ENCODE measurements at places on chromosomes 16 and 17.

- no peak for DNase-seq
Measured at GRCh38 chr16:54242199-54242598, 44.4 kb downstream of the IRX3 start.

- DNase-seq = no peak
Measured at GRCh38 chr17:64041912-64042311, 21.5 kb upstream of the ICAM2 start.

DNA sequence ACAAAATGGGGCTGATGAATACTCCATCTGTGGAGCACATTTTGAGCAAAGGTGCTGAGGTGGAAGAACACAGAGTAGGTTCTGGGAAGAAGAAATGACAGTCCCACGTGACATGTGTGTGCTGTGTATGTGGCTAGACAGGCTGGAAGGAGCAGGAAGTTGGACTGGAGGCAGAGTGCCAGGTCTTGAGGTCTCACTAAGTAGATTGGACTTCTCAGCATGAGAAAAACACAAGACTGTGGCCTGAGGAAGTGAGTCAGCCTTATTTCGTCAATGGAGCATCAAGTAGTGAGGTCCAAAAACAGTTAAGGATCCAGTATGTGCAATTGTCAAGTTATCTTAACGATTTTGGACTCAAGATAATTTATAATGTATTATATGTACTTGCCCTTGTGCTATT lies 736.5 kb downstream of the KCNJ2 start:
- no peak for DNase-seq

DNA sequence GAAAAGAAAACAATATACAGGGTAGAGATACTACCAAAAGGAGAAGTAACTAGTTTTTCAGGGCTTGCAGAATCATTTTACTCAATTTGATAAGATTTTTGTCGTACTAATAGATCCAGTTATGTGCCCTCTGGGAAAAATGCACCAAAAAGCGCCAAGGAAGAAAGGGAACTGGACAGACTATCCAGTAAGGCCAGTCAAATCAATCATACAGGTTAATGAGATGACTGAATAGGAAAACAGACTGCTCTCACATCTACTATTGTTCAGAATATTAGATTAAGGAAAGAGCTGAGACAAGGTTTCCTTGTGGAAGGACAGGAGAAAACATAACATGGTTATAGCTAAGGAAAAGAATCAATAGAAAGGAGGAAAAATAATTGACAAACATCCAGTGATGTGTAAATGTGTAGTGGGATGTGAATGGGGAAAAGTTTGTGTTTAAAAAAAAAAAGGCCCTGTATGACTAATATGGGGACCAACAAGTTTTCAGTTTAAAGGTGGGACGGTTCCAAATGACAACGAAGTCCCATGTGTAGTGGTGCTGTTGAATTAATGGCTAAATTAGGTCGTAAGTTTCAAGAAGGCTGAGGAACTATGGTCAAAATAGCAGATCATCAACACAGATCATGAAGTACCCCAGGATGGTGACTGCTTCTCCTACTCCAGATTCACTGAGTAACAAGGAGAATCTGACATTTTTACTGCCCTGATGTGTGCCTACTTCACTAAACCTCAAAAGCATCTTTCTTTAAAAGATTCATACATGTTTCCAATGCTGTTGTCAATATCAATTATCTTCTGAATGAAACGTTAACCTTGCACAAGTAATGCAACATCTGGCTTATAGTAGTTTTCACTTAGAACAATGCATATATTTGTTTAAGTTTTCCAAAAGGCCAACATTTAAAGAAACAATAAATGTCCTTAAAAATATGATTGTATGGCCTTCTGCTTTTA lies 40.7 kb downstream of the BRIP1 start:
- DNase-seq = no peak

DNA sequence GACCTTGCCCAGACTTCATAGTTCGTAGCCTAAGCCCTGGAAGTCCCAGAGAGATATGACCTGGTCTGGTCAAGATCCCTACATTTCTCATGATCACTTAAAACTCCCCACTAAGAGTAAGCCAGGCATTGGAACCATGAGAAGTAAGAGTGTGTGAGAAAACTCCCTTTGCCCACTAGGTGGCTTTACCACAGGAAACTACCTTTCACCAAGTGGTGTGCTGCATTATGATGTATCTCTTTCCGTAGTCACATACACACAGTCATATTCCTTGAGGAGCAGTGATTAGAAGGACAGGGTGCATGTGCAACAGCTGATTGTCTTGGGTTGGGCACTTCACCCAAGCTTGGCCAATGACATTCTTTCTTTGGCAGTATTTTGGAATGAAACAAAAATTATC lies 639.3 kb downstream of the KCNJ2 start:
- no peak for DNase-seq

- no peak for DNase-seq
Measured at GRCh38 chr16:85970738-85971137, 71.8 kb downstream of the IRF8 start.

DNA sequence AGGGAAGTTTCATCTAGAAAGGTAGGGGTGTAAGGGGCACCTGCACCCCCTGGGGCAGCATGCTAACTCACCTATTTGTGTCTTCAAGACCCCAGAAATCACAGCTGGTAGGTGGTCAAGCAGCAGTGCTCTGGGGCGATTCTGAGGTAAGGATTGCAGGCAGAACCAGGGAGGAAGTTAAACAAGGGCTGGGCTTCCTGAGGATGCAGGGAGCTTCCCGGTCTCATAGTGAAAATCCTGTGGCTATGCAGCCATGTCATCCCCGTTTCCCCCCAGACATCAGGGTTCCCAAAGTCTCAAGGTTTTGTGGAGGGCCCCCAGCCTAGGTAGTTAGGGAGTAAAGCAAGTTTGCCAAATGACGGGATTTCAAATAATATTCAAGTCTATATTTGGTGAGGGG lies 78.5 kb downstream of the C16orf78 start:
- DNase-seq = no peak

GRCh38 chr17:67171560-67171959 lies 73.4 kb downstream of the HELZ start:
- no peak for DNase-seq

DNA sequence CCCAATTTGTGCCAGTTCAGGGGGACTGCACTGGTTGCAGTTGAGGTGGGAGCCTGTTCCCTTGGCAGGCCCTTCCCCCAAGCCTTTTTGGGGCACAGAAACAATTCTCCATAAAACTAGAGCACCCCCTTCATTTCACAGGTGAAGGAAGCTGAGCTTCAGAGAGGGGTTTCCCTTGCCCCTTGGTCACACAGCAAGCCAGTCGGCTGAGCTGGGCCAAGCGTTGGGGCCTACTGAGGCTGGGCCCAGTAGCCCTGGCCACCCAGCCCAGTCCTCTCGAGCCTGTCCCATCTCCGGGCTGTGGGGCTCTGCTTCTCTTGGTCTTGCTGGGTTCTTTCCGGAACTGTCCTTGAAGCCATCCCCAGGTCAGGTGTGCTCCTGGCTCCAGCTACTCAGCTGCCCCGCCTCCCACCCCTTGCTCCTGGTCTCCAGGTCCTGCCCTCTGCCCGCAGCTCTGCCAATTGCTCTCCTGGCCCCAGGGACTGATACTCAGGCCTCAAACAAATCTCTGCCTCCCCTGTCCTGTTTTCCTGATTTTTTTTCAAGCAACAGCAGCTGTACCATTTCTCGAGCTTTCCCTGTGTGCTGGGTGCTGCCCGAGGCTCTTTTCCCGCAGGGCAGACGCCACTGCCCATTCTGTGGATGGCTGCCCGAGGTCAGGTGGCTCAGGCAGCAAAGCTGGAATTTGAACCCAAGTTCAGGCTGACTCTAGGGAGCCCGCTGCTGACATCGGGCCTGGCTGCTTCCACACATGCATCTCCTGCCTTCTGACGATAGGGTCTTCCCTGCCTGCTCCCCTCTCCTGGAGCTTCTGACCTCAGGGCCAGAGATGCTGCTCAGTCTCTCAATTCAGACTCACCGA lies 87.4 kb upstream of the NKD1 start:
- no peak for DNase-seq

DNA sequence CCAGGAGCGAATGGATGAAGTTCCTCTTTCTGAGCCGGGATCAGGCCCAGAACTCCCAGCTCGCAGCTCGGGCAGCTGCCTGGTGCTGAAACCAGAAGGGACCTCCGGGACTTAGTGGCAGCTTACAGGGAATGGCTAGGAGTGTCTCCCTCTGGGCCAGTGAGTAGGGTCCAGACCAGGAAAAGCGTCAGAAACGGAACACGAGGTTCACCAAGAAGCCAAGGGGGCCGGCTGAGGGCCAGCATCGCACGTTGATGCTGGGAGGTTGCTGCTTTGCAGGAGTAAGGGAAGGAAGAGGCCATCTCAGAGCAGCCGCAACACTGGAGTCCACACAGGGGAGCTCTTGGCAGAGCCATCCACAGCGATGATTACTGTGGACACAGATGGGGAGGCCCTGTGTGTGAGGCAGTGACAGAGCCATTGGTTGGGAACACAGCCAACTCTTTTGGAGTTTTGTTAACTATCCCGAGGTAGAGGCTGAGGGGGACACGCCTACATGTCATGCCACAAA lies 74.0 kb upstream of the CREBBP start:
- no peak for DNase-seq

DNA sequence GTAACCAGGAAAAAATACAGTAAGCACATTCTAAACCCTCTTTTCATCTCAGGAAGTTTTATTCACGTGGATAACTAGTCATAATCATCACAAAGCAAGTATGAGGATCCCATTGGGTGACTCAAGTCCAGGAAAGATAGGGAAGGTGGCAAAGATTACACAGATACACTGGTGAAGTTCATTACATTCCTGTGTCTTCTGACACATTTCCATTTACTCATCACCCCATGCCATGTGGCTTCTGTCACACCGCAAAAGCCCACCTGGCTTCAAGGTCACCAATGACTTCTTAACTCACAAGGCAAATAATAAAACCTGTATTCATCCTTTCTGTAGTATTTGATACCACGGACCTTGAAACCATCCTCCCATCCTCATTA lies 17.0 kb downstream of the HS3ST3A1 start:
- no peak for DNase-seq

GRCh38 chr16:81198635-81199034 lies 39.9 kb upstream of the BCO1 start:
- DNase-seq = no peak

- DNase-seq = no peak
Measured at GRCh38 chr17:60529806-60530205, 3.8 kb upstream of the APPBP2 start.

GRCh38 chr16:5916711-5917191 lies 819.2 kb upstream of the EEF2KMT start:
- DNase-seq = no peak

DNA sequence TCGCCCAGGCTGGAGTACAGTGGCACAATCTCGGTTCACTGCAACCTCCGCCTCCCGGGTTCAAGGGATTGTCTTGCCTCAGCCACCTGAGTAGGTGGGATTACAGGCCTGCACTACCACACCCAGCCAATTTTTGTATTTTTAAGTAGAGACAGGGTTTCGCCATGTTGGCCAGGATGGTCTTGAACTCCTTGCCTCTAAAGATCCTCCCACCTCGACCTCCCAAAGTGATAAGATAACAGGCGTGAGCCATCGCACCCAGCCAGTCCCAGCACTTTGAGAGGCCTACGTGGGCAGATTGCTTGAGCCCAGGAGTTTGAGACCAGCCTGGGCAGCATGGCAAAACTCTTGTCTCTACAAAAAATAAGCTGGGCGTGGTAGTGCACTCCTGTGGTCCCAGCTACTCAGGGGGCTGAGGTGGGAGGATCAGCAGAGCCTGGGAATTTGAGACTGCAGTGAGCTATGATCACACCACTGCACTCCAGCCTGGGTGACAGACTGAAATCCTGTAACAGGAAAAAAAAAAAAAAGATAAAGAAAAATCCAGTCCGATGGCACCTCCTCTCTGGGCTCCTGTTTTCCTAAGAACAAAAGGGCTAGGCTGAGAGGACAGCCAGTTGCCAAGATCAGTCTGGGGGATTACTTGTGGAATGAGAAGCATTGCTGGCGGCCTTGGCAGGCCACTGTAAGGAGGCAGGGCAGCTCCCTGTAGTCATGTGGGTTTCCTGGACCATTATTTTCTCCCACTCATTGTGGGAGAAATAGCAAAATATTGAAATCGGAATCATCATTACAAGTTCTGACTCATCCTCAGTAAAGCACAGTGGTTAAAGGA lies 3.0 kb upstream of the PIPOX start:
- DNase-seq = no peak

- no peak for DNase-seq
Measured at GRCh38 chr17:4739122-4740024, at the start of the genes CXCL16 and ZMYND15. TSS of gene CXCL16 (minus strand) at chr17:4739928. CDS start at chr17:4739339, 589 bp downstream. TSS of gene ZMYND15 (plus strand) at chr17:4739833. CDS start at chr17:4740549, 716 bp downstream.

DNA sequence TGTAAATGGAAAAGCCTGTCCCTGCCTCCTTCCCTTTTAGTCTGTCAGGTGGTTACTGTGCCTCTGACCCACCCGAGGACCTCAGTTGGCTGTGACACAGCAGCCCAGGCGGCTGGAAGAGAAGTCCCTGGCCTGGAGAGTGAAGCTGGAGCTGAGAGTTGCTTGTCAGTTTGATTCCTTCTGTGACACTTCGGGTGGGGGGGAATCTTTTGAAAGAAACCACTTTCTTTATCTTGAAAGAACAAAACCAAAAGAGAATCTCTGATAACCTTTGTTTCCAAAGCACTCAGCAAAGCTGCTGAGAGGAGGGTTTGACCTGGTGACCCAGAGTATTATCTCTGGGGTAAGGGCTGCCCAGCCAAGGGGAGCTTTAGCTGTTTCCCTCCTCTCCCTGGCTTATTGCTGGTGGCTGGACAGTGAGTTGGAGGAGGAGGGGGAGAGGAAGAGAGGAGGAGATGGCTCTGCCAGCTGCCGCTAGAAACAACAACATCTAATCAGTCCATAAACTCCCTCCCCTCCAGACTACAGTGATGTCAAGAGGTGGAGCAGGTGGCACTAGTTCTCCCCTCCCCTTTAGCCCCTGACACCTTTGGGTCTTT lies 34.0 kb downstream of the YPEL2 start:
- no peak for DNase-seq

DNA sequence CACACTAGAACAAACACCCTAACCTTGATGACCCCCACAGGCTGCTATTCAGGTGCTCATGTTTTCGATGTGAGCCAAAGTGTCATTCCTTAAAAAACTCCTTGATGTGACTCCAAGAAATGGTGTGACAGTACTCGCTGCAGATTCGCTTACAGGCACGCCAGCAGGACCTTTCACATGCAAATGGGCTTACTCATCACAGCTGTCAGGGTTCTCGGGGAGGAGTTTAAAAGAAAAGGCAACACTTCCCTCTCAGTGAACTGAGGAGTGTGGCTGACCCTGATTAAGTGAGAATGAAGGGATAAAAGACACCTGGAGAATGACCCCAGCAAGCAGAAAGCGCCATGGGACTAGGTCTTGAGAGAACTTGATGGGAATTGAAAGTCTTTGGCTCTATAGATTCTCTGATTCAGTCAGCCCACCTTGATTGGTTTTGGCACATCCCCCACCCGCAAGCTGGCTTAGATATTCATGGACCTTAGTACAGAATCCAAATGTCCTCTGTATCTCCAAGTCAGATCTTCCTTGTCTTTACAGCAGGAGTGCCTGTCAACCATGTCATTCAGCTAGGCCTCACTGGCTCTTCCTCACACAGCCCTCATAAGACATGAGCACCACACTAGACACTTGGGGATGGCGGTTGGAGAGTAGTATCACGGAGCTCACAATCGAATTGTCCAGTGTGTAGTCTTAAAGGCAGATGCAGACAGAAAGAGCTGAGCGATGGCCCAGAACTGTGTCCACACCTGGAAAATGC lies 82.6 kb downstream of the HIC1 start:
- no peak for DNase-seq

Data from vagina (tissue), 2 donors.